ENCODE measurements at places on chromosomes 2 and 18. TPM values are rescaled to one million over a fixed set of nuclear protein-coding genes. Genes with fewer than 3 reads are reported as not detected.

Gene DES
- polyA plus RNA-seq: 6.8 TPM

Gene CRACDL
- polyA plus RNA-seq: 3.1 TPM

Gene LRATD1
- 25.8 TPM for polyA plus RNA-seq

Gene DHRS9
- 0.83 TPM for polyA plus RNA-seq

Gene PAIP2B
- 18.0 TPM for polyA plus RNA-seq

Gene TRIB2
- polyA plus RNA-seq: 222 TPM

Gene EDAR
- 3.5 TPM for polyA plus RNA-seq

Gene TLX2
- polyA plus RNA-seq: not detected

Gene SIX3
- polyA plus RNA-seq: not detected

Gene GEN1
- polyA plus RNA-seq: 12.5 TPM

Gene PROC
- 2.8 TPM for polyA plus RNA-seq

Gene ANO7
- 1.7 TPM for polyA plus RNA-seq

DNA sequence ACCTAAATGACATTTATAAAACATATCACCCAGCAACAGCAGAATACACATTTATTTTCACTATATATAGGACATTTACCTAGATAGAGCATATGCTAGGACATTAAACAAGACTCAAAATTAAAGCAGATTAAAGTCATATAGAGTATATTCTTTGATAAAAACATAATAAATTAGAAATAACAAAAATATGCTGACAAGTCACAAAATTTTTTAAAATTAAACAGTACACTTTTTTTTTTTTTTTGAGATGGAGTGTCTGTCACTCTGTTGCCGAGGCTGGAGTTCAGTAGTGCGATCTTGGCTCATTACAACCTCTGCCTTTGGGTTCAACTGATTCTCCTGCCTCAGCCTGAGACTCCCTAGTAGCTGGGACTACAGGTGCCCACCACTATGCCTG is 758.9 kb upstream of the NRXN1 start:
- no peak for DNase-seq

DNA sequence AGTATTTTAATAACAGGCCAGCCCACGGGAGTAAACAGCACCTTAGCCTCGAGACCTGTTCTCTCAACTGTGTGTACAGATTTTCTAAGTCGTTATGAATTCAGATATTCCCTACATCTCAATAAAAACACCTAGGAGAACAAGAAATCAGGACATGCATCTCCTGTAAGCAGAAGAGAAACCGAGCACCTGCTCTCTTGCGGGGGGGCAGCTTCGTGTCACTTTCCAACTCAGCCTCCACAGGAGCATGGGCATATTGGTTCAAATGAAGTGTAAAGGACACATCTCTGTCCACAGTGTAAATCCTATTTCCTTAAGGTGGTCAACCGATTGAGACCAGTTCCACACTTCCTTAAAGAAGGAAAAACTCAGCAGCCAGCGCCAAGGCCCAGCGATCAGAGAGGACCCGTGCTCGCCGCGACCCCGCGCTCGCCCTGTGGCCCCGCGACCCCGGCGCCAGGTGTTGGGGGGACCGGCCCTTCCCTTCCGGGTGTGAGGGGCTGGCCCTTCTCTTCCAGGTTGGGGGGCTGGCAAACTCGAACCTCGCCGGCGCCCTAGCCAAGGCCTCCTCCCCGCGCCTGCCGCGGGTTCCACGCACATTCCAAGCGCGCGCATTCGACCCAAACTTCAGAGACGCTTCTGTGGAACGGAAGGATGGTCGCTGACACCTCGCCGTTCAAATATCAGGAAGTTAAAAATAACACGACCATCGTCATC is 652 bp downstream of the SH3YL1 start:
- DNase-seq: no peak

- DNase-seq: no peak
Measured at GRCh38 chr18:13720847-13721246, 5.5 kb downstream of the FAM210A start.

- no peak for DNase-seq
Measured at GRCh38 chr2:126781806-126782205, 116.9 kb upstream of the TEX51 start.

GRCh38 chr2:17482651-17483050 is 35.6 kb downstream of the RAD51AP2 start:
- no peak for DNase-seq

GRCh38 chr2:127218812-127219170 is 1.3 kb downstream of the CYP27C1 start:
- no peak for DNase-seq

DNA sequence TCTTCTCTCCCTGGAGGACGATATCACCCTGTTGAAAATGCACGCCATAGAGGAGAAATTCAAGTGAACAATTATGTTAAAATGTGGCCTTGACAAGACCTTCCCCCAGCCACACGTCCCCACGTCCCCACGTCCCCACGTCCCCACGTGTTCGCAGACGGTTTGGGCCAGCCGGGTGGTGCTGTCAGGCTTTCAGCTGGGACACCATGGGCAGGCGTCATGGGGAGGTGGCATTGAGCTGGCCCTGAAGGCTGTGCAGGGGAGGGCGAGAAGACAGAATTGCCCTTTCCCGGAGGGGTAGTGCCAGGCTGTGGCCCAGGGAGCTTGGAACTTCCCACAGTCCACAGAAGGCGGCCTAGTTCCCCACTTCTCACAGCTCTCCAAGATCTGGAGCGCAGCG is 240.7 kb upstream of the RAB6C start:
- no peak for DNase-seq

- no peak for DNase-seq
Measured at GRCh38 chr2:66984864-66985263, 412.3 kb upstream of the ETAA1 start.

DNA sequence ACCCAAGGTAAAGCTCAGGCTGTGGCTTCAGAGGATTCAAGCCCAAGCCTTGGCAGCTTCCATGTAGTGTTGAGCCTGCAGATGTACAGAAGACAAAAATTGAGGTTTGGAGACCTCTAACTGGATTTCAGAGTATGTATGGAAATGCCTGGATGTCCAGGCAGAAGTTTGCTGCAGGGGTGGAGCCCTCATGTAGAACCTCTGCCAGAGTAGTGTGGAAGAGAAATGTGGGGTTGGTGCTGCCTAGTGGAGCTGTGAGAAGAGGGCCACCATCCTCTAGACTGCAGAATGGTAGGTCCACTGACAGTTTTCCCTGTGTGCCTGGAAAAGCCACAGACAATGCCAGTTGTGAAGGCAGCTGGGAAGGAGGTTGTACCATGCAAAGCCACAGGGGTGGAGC is 239.9 kb downstream of the SPAG16 start:
- no peak for DNase-seq

- no peak for DNase-seq
Measured at GRCh38 chr18:58285449-58286130, 241.6 kb downstream of the NEDD4L start.

GRCh38 chr2:190947711-190948251 is 66.2 kb downstream of the STAT1 start:
- DNase-seq: no peak

- DNase-seq: no peak
Measured at GRCh38 chr2:3236300-3237045, 141.1 kb downstream of the EIPR1 start.

DNA sequence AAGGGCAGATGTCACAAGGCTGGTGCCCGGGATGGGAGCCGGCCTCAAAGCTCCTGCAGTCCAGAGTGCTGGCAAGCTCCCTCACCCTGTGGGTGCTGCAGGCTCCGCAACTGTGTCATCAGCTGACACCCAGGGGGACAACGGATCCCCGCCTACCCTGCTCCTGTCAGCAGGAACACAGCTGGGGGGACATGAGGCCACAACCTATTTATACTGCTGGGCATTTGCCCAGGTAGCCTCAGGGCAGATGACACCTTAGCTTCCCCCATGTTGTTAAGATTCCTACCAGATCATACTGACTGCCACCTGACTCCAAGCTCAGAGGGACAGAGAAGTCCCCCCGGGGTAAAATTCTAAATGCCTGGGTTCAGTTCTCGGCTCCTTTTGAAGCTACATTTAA is 1.2 kb downstream of the ANKRD23 start:
- no peak for DNase-seq

- DNase-seq: no peak
Measured at GRCh38 chr18:76443519-76444445, 51.3 kb downstream of the ZNF516 start.

- no peak for DNase-seq
Measured at GRCh38 chr2:159380685-159381239, 94.3 kb upstream of the WDSUB1 start.

GRCh38 chr2:129103936-129104878 is 785.5 kb upstream of the HS6ST1 start:
- DNase-seq: no peak

DNA sequence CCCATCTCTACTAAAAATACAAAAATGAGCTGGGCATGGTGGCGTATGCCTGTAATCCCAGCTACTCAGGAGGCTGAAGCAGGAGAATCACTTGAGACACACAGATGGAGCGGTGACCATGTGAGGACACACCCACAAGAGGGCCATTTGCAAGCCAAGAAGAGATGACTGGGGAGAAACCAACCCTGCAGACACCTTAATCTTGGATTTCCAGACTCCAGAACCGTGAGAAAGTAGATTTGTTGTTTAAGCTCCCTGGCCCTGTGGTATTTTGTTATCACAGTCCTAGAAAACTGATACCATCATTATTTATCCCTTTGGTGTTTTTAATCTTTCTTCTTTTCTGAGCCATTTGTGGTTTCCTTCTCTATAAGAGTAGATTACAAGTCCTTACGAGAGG is 88.6 kb upstream of the ID2 start:
- DNase-seq: no peak

GRCh38 chr18:48869591-48869990 is 81.2 kb downstream of the SMAD7 start:
- DNase-seq: no peak

Data from right renal pelvis (tissue), 4 donors.